NCI-H1092 (cell line): ENCODE measurements at places on chromosomes 2 and 18.

- no peak for DNase-seq
Observed at GRCh38 chr18:32772581-32773381, at the start of gene KLHL14. KLHL14 (minus strand) TSS chr18:32773023; CDS start chr18:32770591, 2,432 bp downstream.

GRCh38 chr2:201924453-201924852 lies 109.2 kb upstream of the FZD7 start:
- DNase-seq = no peak

GRCh38 chr18:73717570-73717969 lies 430.1 kb downstream of the FBXO15 start:
- DNase-seq = no peak

DNA sequence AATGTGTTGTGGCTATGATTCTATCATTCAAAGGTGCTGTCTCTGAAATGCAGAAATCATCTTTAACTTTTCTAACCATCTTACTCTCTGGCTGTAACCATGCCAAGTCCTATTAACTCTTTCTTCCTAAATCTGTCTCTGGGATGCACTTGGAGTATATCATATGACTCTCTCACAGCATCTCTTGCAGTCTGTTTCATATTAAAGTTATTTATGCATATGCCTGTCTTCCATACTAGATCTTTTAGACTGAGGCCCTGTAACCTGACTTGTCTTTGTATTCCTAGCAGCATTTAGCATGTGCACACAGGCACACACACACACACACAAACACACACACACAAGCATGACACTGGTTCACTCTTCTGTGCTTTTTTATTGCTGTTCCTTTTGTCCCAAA lies 320.6 kb downstream of the ETAA1 start:
- no peak for DNase-seq

GRCh38 chr2:169039702-169040101 lies 8.6 kb upstream of the ABCB11 start:
- no peak for DNase-seq
